D341Med (cell line): ENCODE measurements at places on chromosomes 7 and 10.

DNA sequence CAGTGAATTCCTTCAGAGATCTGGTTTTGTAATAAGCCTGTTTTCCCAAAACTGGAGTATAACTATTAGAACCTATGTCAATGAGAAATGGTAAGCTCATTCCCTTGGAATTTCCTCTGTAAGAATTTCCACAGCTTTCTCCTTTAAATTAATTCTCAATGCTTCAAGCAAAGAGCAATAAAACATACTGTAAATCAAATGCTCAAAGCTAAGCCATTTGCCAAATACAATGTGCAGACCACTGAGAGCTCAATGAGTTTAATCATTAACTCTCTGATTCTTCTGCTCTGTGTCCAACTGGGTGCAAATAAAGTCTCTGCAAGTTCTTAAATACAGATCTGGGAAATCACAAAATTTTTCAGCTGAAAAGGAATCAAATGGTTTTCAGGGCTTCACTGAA lies 227.6 kb upstream of the IMMP2L start:
- no peak for DNase-seq

DNA sequence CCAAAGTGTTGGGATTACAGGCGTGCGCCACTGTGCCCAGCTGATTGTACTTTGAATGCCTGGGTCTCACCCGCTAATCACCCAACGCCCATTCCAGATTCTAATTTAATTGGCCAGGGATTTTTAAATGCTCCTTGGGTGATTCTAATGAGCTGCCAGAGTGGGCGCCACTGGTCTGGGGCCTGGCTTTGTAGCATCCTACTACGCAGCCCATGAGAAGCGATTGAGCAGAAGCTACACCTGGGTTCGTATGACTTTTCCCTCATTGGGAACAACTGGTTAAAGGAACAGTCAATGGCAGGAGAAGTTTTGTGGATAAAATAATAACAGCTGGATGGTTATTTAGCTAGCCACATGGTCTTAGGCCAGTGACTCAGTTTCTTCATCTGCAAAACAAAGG lies 108.0 kb downstream of the SPAG6 start:
- DNase-seq, result no peak

- no peak for DNase-seq
Observed at GRCh38 chr10:62652564-62652963, 152.0 kb upstream of the ADO start.

GRCh38 chr10:100535715-100536353 lies at the start of gene HIF1AN:
TSS of gene HIF1AN (plus strand) at chr10:100535943. CDS start at chr10:100535959, 16 bp downstream.
- DNase-seq, result peak; percentile 89

- DNase-seq, result no peak
Observed at GRCh38 chr7:38244516-38244915, 28.9 kb downstream of the TARP start.
